ENCODE measurements at places on chromosomes 11 and 22.
A peak's percentile ranks its signal among the peaks of the same experiment; 100 is the strongest.

- no peak for DNase-seq
These were observed 341.7 kb upstream of the MTNR1B start for GRCh38 chr11:92627615-92628256.

GRCh38 chr11:66386171-66387069, 14.9 kb upstream of the SLC29A2 start:
- DNase-seq = peak; percentile 89

DNA sequence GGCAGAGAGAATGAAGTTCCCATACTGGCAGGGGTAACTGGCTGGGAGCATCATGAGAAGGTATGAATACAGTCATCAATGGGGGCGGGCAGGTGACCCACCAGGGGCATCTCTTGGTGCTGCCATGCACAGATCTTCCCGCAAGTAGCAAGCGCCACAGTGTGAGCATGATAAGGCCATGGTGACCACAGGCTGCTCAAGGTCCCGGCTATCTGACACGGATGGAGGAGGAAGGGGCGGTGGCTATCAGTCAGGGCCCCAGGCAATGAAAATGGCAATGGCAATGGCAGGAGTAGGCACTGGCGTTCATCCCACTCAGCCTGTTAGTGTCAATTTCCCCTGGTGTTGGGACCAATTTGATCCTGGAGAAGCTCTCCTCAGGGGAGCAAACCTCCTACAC, 21.6 kb downstream of the ASCL2 start:
- no peak for DNase-seq

DNA sequence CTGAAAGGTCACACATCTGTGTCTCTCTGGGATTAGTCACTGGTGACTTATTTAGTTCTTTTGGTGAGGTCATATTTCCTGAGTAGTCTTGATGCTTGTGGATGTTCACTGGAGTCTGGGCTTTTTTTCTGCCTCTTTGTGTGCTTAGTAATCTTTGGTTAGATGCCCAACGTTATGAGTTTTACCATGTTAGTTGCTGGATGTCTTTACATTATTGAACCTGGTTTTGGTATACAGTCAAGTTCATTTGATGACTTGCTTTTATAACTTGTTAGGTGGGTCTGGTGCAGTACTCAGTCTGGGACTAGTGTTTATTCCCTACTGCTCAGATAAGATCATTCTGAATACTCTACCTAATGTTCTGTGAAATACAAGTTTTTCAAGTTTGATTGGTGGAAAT, 26.2 kb upstream of the SLC37A2 start:
- no peak for DNase-seq

- no peak for DNase-seq
These were observed 1.4 kb downstream of the CCDC134 start for GRCh38 chr22:41801886-41802285.

GRCh38 chr11:2489083-2489482, 44.3 kb downstream of the KCNQ1 start:
- no peak for DNase-seq

DNA sequence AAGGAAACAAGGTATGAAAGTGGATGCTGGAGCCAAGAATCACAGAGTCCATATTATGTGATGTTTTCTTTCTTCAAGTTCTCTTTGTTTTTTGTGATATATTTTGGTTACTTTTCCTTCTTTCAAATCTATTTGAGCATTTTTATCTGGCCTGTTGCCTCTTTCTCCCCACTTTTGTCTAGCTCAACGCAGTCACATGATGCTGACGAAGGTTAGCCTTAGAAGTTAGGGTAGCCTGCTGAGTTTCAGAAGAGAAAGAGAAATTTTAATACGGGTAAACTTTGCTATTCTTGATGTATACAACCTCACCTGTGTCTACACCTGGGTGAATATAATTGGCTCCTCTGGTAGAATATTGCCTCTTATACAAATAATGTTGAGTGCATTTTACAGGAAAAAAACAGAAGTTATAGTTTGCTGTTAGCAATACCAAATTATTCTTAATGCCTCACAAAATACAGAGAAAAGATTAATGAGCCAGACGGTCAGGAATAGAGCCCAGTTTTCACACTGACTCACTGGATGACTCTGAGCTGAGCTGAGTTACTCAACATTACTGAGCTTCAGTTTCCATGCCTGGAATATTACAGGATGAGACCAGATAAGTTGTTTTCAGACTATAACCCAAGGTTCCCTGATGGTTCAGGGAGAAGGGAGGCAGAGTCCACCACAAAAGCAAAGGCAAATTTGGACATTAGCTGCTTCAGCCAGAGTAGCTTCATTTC, 161.6 kb upstream of the BDNF start:
- no peak for DNase-seq

DNA sequence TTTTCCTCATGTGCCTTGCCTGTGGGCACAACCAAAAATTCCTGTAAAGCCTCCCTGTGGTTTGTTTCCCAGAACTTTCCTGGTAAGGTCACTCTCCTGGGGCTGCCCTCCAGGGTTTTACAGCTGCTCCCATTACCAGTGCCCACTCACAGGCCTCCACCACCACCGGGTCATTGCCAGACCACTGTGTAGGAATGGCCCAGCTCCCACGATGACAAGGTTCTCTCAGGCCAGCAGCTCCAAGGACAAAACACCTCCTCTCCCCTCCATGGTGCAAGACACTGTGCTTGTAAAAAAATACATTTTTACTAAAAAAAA, 96.1 kb upstream of the AKIP1 start:
- no peak for DNase-seq

DNA sequence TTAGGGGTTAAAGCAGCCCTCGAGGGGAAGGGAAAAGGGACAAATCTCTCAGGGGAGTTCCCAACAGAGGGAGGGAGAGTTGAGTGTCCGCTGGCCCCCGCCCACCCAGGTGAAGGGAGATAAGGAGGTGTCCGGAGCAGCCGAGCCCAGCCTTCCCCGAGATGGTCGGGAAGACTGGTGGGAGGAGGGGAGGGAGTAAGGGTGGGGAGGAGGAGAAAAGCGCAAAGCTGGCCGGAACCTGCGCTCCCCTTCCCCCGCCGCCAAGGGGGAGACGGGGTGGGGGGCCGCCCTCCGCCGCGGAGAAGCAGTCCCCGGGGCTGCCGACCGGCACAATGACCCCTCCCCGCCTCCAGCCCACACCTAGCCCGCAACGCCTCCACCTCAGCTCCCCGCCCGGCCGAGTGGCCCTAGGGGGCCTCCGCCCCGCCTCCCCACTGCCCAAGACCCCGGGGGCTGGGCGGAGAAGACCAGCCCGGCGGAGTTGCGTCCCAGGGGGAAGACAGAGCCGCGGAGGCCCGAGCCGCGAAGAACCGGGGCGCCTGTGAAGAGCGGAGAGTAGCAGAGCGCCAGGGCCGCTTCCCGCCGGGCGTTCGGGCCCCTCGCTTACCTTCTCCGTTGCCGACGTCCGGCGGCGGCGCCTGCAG, 479 bp downstream of the RSF1 start:
- DNase-seq = peak; percentile 64

DNA sequence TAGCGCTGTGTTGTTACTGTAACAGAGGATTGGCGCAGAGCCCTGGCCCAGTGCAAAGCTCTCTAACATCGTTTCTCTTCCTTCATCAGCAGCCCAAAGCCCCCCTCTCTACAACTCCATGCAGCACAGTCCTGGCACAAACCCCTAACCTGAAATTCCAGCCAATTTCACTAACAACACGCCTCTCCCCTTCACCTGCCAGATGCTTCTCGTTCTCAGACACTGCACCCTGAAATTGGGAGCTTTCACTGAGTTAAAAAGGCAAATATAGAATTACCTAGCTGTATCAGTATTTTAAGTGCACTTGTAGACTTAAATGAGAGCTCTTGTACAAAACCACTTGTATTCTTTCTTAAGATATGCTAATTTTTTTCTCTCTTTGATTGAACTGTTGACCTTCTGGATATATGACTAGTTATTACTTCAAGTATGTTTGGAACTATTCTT, 16.3 kb downstream of the GRAP2 start:
- DNase-seq = no peak

- no peak for DNase-seq
These were observed 343.0 kb downstream of the RAB38 start for GRCh38 chr11:87832211-87832610.

DNA sequence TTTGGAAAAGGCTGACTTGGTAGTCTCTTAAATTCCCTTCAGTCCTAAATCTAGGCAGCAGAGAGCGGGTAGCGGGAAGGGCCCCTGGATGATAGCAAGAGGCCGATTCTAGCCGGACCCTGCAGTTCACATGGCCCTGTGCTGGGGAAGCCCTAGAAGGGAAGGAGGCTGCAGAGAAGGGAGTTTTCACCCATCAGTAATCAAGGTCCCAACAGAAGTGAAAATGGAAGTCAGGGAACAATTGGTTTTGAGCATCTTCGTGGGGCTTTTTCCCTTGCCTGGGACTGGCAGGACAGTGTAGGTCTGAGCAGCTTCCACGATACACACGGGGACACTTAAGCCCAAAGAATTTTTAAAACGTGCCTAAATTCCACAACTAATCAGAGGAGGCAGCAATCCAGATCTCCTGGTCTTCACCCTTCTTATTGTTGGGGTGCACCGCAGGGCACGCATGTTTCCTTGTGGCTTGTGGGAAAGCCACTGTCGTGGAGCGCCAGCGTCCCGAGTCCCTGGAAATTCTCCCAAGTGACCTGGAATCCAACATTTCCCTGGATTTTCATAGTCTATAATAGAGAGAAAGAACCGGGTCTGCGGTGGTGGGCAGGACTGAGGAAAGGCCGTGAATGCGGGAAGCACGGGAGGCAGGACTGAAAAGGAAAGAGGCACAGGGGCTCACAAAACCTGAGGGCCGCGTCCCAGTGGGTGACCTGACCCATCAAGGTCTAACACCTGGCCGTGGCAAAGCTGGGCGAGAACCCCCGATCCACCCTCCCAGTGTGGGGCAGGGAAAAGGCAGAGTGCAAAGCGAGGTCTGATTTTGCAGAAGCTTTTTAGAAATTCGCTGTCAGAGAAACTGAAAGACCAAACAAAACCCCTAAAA, 846 bp upstream of the OAF start:
- DNase-seq = no peak

DNA sequence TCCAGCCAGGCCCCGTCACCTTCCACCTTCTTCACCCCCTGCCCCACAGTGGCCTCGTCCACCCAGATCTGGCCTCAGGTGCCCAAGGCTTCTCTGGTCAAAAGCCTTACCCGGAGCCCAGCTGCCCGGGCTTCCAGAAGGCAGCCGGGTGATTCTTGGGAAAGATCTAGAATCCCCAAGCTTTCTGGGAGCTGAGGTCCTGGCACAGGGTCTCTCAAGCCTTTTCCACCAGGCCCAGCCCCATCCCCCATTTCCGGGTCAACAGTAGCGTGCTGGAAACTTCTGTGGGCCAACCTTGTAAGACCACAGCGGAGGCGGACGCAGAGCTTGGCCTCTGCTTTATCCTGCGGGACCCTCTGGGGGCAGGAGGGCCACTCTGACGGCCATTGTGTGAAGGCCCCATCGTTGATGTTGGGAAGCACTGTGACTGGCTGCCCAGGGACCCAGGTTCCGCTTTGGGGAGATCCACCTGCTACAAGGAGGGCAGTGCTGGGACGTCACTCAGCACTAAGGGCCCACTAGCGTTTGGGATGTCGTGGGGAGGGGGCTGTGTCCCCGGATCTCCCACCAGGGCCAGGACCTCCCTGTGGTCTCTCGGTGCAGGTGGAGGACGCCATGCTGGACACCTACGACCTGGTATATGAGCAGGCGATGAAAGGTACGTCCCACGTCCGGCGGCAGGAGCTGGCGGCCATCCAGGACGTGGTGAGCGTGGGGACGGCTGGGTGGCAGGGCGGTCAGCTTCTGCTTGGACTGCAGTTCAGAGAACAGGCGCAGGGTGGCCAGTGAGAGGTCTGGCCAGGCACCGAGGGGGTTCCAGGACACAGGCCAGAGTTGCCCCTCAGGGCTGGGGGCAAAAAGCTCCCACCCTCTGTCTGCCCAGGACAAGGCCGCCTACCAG, 11.5 kb downstream of the TSPAN32 start:
- DNase-seq = no peak

GRCh38 chr11:78646564-78647185, 72.0 kb upstream of the NARS2 start:
- peak; percentile 50 for DNase-seq

- peak; percentile 80 for DNase-seq
These were observed 19.7 kb upstream of the APOL3 start for GRCh38 chr22:36180038-36180880.

DNA sequence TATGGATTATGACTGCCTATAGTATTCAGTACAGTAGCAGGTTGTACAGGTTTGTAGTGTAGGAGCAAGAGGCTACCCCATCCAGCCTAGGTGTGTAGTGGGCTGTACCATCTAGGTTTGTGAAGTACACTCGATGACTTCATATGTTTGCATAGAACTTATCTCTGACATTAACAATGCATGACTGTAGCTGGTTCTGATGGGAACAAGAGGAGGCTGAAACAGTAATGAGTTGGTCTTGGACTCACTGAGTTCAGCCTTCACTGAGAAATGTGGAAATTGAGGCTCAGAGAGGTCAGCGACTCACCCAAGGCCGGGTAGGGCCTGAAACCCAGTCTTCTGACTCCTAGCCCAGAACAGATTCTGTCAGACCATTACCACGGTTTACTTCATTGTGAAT, 13.0 kb downstream of the MYO7A start:
- DNase-seq = no peak

- DNase-seq = no peak
These were observed 62.0 kb upstream of the YPEL1 start for GRCh38 chr22:21797444-21798221.

DNA sequence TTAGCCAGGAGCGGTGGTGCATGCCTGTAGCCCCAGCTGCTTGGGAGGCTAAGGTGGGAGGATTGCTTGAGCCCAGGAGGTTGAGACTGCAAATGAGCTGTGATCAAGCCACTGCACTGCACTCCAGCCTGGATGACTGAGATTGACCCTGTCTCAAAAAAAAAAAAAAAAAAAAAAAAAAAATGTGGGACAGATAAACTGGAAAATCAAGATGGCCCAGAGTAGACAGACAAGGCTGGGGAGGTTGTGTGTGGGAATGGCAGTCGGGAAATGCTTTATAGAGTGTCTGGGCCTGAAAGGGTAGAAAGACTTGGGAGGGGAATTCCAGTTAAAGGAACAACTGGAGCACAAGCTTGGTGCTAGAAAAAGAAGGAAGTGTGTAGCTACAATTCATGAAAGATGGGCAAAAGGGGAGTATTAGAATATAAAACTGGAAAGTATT, 18.2 kb upstream of the WDR74 start:
- DNase-seq = no peak

DNA sequence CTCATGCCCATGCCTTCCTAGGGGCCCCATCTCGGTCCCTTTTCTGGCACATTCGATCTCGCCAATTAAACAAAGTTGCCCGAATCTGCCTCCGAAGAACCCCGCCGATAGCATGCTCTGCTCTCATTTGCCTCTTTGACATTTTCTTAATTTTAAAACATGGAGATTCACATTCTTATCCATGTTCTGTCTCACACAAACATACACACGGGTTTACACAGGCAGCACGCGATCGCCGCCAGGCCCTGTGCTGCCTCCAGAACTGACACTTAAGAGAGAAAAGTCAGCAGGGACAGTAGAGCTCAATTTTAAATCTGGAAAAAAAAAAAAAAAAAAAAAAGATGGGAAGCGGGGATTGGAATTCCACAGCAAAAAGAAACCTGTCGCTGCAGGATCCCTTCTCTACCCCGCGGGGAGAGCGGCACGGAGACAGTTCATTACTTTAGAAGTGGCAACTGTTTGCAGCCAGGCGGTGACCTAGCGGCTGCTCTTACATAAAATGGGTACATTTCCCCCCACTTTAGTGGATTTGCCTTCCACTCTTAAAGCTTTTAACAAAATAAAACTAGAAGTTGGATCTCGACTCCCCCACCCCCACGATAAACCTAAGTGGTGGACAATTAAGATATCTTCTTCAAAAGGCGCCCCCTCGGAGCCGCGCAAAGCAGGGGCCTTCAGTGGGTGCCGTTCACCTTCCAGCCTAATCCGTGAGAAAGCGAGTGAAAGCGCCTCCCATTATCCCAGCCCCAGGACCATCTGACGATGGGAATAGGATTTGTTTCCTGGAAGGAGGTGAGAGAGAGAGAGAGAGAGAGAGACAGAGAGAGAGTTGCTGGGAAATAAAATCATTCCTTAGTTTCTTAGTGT, 13.7 kb downstream of the PAX6 start:
- no peak for DNase-seq

Measured in erythroblast (primary cell).